Stimulated activated CD4-positive, alpha-beta T cell treated with anti-CD3 and anti-CD28 coated beads, Interleukin-12 subunit alpha, Interleukin-12 subunit beta, amount 100 ng/mL, for 24 hours (primary cell): ENCODE measurements at places on chromosomes 1 and 21.

- DNase-seq, result no peak
Measured at GRCh38 chr1:240239309-240239708, 147.6 kb downstream of the FMN2 start.

DNA sequence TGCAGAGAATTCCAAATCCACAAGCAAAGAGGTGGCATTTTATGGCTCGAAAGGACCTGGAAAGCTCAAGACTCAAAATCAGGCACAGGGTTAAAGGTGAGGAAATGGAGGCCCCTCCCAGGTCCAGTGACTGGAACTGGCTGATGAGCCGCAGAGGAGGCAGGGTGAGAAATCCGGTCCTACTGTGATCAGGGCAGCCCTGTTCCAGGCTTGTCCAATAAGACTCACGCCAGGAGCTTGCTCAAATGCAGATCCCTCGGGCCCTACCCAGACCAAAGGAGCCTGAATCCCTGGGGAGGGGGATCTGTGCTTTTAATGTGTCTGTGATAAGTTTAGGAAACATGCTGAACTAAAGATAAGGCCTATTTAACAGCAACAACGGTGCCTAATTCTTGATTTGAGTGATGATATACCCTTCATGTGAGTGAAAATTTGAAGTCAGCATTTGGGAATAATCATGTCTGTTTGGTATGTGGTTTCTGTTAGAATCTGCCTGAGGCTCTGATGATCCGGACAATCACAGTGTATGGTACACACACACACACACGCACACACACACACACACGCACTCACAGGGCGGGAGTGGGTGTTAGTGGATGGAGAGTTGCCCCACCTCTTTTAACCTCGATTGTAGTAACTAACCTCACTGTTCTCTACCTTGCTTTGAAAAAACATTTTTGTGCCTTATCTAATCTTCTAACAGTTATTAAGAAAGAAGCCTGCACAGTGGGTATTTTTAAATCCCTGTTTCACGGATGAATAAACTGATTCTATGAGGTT is 54.1 kb upstream of the LYST start:
- no peak for DNase-seq

DNA sequence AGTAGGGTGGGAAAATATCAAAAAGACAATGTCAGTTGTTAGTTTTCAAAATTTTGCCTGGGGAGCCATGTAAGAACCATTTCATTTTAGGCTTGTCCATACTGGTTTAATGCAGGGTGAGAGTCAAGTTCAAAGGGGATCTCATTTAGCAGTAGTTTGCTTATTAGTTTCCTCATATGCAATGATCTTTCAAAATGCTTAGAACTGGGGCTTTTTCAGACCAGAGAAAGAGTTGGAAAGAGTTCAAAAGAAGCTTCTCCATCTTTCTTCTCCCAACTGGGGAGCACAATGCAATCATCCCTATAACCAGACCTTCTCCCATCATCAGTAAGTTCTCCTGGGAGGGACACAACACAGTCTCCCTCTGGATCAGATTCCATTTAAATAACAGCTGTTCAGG is 16.5 kb upstream of the SLC30A1 start:
- DNase-seq, result no peak

GRCh38 chr1:77280962-77281361 is 857 bp upstream of the AK5 start:
- DNase-seq, result no peak

GRCh38 chr1:93597709-93598108 is 83.9 kb downstream of the BCAR3 start:
- no peak for DNase-seq

GRCh38 chr1:10451287-10451686 is 1.5 kb downstream of the CORT start:
- no peak for DNase-seq

DNA sequence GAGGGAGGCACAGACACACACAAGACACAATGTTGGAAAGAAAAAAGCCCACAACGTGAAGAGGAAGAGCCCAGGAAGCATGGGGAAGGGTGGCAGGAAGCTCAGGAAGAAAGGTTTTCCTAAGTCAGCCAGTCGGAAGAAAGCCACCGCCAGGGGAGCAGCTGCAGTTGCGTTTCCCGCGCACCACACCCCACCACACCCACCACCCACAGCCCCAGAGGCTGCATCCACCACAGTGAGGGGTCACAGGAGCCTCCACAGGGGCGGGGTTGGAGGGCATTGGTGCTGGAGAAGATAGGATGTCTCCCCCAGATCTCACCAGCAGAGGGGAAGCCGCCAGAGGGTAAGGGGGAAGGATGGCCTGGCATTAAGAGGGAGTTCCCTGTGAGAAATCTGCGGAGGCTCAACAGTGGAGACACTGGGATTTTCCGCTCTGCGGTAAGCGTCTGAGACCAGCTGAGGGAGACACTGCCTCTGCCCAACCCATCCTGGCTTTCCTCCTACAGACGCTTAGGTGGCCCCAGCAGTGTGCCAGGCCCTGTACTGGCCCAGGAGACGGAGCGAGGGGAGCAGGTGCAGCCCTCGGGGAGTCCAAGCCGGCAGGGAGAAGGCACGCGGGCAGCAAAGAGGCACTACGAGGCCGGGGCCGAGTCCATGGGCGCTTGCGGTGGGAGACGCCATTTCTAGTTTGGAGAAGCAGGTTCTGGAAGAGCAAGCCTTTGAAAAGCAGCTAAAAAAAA is 19.8 kb downstream of the PGLYRP3 start:
- DNase-seq, result no peak

DNA sequence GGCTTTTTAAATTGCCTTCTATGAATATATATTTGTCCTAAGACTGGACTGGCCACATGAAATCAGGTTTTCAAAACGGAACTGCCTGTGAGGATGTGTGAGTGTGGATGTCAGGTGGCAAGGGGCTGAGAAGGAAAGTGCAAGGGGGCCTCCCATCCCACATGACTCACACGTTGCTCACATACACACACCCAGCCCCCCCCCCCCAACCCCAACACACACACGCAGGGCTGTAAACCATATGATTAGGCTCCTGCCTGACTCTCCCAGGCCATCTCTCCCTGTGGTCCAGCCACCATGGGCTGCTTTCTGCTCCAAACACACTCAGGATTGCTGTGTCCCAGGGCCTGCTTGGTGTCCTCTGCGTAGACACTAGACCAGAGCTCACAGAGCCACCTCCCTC is 22.4 kb downstream of the DEGS1 start:
- DNase-seq, result no peak

DNA sequence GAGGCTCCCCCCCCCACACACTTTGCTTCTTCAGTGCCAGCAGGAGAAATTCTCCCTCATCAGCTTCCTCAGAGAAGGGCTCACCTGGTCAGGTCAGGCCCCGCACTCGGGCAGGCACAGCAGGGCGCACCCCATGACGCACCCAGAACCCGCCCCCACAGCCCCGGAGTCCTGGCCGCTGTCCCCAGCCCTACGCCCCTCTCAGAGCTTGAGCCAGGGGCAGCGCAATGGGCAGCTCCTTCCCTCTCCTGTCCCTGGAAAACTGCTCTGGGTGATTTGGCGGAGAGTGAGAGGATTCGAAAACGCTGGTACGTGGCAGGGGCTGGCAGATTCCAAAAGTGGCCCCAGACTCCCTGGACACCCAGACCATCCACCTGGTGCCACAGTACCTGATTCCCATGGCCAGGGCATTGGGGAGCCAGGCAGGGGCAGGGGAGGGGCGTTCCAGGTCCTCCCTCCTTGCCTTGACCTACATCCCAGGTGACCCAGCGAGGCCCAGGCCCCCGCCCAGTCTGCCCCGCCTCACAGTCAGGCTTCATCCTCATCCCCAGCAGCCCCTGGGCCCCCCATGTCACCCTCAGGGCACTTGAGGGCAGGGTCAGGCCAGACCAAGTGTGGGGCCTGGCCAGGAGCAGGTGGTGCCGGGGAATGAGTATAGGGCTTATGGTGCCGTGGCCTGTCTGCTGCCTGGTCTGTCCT is 23.7 kb downstream of the RRP1 start:
- no peak for DNase-seq

DNA sequence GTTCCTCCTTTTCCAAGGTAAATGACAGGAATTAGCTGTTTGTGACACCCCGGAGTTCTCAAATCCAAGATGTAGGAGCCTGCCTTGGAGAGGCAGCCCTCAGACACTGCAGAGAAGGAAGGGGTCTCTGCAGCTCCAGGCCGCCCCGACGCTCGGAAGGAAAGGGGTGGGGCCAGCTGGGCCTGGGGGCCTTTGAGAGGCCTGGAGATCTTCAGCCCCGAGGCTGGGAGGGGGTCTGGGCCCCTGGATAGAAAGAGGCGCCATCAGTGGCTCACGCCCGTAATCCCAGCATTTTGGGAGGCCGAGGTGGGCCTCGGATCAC is 1.1 kb upstream of the TNFRSF18 start:
- no peak for DNase-seq

DNA sequence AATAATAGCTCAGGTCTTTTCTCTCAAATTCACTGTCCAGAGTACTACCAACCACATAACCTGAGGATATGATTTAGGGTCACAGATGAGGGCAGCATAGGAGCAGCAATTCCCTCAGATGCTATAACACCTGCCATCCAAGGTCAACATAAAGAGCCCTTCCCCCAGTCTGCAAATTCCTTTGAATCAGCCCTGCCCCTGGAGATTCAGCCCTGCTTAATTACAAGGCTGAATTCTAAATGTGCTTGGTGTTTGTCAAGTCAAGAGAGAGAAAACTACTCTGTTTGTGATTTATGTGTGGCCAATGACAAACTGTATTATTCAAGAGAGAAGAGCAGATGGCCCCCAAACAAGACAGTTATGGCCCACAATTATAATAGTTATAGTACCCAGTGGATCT is 195.7 kb upstream of the ADGRL2 start:
- no peak for DNase-seq

- DNase-seq, result no peak
Measured at GRCh38 chr1:8867878-8868567, 10.5 kb downstream of the ENO1 start.

DNA sequence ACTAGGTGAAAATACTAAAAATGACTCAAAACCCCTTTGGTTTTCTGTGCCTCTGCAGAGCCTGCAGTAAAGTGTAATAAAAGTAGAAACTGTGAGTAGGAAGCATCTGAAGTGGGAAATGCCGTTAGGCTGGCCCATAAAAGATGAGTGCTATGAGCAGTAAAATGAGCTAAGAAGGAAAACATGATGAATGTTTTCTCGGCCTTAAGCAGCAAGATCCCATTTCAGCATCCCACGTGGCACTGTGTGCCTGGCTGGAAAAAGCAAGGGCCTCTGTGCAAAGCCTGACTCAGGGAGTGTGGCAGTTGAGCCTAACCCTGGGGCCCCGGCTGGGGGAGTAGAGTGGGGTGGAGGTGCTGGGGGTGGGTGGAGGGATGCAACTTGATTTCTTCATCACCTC is 109.5 kb downstream of the TBX15 start:
- DNase-seq, result no peak

- no peak for DNase-seq
Measured at GRCh38 chr1:155250246-155250632, 5.0 kb downstream of the ENTREP3 start.

DNA sequence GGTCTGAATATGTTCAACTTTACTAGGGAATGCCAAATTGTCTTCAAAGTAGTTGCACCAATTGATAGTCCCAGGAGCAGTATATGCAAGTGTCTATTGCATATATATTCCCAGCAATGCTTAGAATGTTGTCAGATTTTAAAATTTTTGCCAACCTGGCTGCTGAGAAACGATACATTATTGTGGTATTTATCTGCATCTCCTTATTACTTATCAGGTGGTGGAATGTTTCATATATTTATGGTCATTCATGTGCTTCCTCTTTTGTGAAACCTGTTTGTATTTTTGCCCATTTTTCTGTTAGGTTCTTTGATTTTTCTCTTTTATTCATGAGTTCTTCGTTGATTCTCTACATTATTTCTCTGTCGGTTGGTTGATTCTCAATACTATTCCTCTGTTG is 39.5 kb downstream of the COLGALT2 start:
- no peak for DNase-seq

DNA sequence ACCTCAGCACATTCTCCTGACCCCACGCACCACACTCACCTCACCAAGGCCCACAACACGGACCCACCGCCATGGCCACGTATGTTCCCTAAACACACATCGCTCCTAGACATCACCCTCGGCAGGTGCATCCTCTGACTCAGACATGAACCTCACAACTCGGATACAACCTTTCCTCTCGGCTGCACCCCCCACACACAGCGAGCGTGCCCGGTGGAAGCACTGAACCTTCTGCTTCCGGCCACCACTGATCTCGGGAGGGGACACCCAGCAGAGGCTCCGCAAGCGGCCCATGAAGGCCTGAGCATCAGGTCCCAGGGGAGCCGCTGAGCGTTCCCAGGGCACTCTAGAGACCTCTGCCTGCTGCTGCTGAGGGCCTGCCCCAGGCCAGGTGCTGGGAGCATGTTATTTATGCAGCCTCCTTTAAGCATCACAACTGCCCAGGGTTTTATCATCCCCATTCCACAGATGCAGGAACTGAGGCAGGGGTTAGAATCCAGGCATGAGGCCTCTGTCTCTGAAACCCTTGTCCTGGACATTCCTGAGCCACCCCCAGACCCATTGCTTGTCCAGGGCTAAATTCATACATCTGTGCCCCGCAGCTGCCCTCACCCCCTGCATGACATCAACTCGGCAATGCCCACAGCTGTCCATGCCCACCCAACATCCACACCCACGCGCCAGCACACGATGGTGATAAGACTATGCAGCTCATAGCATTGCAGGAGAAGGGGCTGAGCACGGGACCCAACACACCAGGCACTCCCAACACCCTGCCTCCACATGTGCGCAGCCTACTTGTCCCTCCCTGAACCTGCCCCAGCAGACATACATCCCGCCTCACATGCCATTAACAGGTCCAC is 27.0 kb downstream of the SDC3 start:
- DNase-seq, result no peak

GRCh38 chr1:232263452-232263851 is 366.5 kb downstream of the SIPA1L2 start:
- no peak for DNase-seq

GRCh38 chr1:225476100-225476511 is 48.3 kb upstream of the LBR start:
- DNase-seq, result no peak

- no peak for DNase-seq
Measured at GRCh38 chr1:185500001-185500626, 183.1 kb upstream of the IVNS1ABP start.

- DNase-seq, result no peak
Measured at GRCh38 chr21:41482301-41482700, 25.7 kb downstream of the TMPRSS2 start.

GRCh38 chr1:67618285-67619018 is 66.5 kb upstream of the GADD45A start:
- no peak for DNase-seq
